ENCODE measurements at places on chromosomes 2 and 18. TPM values are rescaled to one million over a fixed set of nuclear protein-coding genes. Genes with fewer than 3 reads are reported as not detected.

OST4 gene
- 1,171 TPM for total RNA-seq

LRRC30 gene
- not detected for total RNA-seq

KCNIP3 gene
- 1.6 TPM for total RNA-seq

NOSTRIN gene
- 0.09 TPM for total RNA-seq

ALKAL2 gene
- not detected for total RNA-seq

GREB1 gene
- 0.47 TPM for total RNA-seq

MARCHF7 gene
- total RNA-seq: 61.5 TPM

KCNS3 gene
- under 0.01 TPM for total RNA-seq

TRAF3IP1 gene
- total RNA-seq: 9.9 TPM

LIPG gene
- total RNA-seq: 0.17 TPM

GAL3ST2 gene
- total RNA-seq: 0.09 TPM

CFAP221 gene
- total RNA-seq: not detected

TGFBRAP1 gene
- 11.4 TPM for total RNA-seq

SOX11 gene
- total RNA-seq: not detected

GCG gene
- not detected for total RNA-seq

DRC1 gene
- total RNA-seq: under 0.01 TPM

All from bronchial smooth muscle cell (primary cell).